Stimulated activated CD4-positive, alpha-beta T cell treated with anti-CD3 and anti-CD28 coated beads, TNF-alpha, amount 100 ng/mL, for 48 hours (primary cell): ENCODE measurements at places on chromosomes 2 and 18.

DNA sequence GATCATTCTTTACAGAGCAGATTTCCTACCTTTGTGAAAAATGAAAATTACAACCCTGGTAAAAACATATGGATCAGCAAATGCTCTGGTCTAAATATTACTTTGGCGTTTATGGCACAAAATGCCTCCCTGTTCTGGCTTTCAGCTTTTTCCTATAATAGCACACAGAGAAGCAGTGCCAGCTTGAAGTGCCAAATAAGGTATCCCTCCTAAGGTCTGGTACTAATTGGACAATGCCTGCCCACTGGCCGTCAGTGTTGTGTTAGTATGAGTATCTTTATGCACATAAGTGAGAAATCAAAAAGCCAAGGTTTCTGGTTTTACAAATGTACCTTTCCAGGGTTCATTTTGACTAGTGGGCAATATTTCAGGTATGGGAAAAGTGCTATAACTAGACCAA is 1293.7 kb upstream of the FAM98A start:
- DNase-seq: no peak

DNA sequence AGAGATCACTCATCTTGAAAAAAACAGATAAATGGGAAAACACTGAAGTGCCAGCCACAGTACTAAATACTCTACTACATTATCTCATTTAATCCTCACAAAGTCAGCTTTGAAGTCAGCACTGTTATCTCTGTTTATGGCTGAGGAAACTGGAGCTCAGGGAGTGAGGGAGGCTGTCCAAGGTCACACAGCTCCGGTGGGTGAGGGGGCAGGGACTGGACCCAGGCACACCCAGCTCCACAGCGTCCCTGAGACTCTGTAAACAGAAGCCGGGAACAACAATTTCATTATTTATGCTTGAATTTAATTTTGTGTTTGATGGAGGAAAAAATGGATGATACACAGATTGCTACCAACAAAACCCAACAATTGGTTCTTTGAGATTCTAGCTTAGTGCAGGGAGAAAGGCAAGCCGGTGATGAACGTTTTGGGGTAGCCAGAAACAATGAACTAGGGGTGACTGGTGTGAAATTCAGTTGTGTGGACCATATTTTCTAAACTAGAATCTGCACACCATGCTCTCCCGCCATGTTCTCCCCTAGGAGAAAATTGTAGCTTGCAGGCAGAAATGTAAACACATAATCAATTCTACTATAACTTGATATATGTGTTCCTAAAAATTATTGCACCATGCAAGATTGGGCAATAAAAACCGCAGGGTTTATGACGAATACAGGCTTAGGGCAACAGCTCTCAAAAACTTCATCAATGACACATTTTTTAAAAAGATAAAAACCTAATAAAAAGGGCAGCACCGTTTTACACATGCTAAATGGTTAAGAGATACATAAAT is at the start of gene GREB1:
GREB1 (plus strand) TSS at position 768 of the 793 bp plus-strand sequence. CDS start 22,570 bp downstream, outside the sequence.
- no peak for DNase-seq

- no peak for DNase-seq
Measured at GRCh38 chr2:224591220-224591619, 6.1 kb upstream of the CUL3 start.

GRCh38 chr2:222928335-222928734 is 67.5 kb downstream of the ACSL3 start:
- DNase-seq: no peak

- no peak for DNase-seq
Measured at GRCh38 chr18:25283781-25284180, 68.2 kb downstream of the ZNF521 start.

DNA sequence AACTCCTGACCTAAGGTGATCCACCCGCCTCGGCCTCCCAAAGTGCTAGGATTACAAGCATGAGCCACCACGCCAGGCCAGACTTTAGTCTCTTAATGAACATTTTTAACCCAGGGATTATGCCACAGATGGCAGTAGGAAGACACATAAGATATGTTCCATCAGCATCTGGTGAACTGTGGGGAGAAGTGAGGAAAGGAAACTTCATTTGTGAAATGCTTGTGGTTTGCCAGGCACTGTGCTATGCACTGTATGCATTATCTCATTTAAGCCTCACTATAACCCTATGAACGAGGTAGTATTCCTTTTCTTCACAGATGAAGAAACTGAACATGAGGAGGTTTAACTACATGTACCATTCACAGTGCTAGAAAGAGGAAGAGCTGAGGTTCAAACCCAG is 29.3 kb downstream of the PTRHD1 start:
- no peak for DNase-seq

DNA sequence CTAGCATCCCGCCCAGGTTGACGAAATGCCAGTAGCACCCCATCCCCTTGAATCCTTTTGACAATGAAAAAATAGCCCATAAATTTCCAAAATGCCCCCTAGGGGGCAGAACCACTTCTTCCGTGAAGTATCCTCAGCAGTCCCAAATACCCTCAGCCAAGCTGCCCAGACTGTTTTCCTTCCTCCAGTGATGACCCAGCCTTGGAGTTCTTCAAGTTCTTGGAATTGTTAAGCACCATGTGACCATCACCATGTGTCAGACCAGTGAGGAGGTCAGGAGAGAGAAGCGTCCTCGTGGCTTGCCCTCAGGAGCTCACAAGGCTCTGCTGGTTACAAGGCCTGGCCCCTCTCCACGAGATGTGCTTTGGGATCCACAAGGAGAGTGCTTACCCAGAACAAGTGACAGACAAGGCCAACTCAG is 1.4 kb upstream of the SLC23A3 start:
- DNase-seq: no peak

- no peak for DNase-seq
Measured at GRCh38 chr18:27921904-27922751, 254.8 kb downstream of the CDH2 start.

- DNase-seq: no peak
Measured at GRCh38 chr2:176212276-176212675, 23.8 kb downstream of the HOXD1 start.

GRCh38 chr2:190571686-190572085 is 37.2 kb upstream of the NEMP2 start:
- DNase-seq: no peak

DNA sequence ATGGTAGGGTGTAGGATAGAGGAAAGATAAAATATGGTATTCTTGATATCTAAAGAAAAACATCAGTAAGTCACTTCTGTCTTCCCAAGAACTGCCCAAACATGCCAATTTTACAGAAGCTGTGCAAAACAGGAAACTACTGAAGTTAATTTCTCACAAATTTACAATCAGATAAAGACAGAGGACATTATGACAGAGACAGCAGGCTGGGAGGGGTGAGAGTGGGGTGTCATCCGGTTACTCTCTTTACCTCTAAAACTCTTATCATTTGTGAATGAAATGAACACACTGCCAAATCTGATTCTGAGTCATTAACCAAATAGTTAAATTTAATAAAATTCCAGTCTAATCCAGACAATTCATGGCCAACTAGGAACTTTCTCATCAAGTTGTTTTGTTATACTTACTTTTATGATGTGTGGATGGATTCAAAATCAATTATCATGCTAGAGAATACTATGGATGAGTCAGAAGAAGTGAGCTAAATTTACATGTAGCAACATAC is 323.2 kb upstream of the MEX3C start:
- no peak for DNase-seq

- DNase-seq: no peak
Measured at GRCh38 chr18:64806232-64806631, 657.3 kb upstream of the LINC00305 start.

- no peak for DNase-seq
Measured at GRCh38 chr2:183950673-183951072, 647.7 kb upstream of the ZNF804A start.

DNA sequence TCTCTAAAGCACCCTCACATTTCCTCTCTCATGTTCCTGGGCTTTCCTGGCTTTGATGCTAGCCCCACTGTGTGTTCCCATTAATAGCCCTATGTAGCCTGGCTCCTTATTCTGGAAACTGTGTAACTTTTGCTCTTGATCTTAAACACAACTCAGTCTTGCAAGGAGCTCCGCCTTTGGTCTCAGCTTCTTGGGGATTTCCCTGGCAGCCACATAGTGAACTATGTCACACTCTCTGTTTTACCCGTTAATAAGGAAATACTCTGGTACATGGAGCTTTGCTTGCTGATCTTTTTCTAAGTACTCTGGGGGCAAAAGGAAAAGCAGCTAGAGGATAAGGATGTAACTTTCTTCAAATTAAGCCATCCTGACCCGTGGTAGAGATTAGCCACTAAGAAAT is 259.3 kb downstream of the NEDD4L start:
- DNase-seq: no peak

- DNase-seq: no peak
Measured at GRCh38 chr18:51076503-51076902, 46.5 kb downstream of the SMAD4 start.

- no peak for DNase-seq
Measured at GRCh38 chr2:181058378-181059269, 78.2 kb downstream of the UBE2E3 start.

GRCh38 chr2:240857039-240858008 is 11.3 kb upstream of the AGXT start:
- no peak for DNase-seq

DNA sequence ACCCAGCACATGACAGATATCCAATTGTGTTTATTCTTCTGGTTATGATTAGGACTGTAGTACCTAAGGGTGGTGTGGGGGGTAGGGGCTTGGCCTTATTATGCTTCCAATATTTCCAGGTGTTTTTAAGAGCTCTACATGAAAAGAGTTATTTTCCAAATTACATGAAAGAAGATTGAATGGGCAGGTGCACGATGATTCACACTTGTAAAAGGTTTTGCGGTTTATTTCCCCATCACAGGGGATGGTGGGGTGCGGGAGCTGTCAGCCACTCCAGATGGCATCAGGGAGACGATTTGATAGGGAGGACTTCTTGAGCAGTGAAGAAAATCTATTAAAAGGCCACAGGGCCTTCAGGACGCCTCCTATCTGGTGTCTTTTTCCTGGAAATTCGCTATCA is 15.1 kb upstream of the CCBE1 start:
- no peak for DNase-seq

GRCh38 chr2:3959372-3959771 is 256.0 kb downstream of the DCDC2C start:
- no peak for DNase-seq
